Breast epithelium (tissue), 4 donors: ENCODE measurements at places on chromosomes 3 and 15.

- no peak for DNase-seq
Measured at GRCh38 chr15:33163816-33164215, 30.7 kb downstream of the FMN1 start.

DNA sequence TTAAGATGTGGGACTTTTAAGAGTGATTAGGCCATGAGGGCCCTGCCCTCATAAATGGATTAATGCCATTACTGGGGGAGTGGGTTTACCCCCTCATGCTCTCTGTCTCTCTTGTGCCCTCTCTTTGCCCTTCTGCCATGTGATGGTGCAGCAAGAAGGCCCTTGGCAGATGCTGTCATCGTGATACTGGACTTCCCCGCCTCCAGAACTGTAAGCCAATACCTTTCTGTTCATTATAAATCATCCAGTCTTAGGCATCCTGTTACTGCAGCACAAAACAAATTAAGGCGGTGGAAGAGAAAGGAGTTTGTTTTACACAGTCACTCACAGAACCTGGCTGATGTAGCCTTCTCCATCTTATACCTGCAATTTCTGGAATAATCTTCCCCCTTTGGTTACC lies 360.3 kb upstream of the TBL1XR1 start:
- no peak for DNase-seq

DNA sequence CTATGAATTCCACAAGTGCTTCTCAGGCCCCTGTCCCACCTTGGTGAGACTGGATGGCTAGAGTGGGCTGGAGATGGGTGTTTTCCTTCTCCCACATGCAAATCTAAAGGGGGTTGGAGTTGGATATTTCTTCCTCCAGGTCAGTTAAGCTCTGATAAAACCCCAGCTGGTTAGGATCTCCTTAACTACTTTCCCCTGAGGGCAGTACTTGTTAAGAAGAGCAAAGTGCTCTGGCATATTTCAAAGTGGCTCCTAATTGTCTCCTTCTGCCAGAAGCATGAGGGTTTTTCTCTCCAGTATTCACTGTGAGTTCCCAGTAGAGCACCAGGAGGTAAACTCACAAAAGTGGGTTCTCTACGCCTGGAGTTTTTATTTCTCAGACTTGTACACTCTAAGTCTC lies 31.4 kb downstream of the COL6A6 start:
- no peak for DNase-seq

DNA sequence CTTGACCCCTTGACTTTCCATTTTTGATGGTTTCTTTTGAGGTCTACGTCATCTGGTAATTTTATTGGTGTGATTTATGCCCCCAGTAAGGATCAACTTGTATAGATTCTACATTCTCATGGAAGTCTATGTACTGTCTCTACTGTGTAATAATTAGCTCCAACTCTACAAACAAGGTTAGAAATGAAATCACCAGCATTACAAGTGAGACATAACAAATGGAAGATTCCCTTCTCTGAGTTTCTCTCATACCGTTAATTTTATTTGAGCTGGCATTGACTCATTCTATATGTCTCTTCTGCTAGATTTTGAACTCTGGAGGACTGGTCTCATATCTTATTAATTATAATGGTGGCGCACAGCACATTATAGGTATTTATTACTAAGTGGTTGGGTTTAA lies 138.9 kb downstream of the LPP start:
- DNase-seq, result no peak

GRCh38 chr15:75655931-75656330 lies 8.2 kb downstream of the SNX33 start:
- DNase-seq, result no peak
